ENCODE measurements at places on chromosomes 2 and 18.

DNA sequence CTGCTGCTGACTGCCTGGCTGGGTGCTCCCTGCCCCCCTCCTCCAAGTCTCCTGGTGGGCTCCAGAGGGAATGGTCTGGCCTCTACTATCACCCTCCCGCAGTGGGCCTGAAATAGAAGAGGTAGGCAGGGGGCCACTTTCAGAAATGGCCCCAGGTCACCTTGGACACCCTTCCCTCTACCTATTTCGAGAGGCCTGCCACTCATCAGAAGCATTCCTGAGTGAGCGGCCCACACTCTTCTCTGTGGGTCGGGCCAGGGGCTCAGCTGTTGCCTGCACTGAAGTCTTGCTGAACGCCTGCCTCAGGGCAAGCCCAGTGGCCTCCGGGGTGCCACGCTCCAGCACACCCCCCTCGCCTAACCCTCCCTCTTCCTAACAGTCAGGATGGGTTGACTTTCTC is 124.9 kb downstream of the TNS1 start:
- no peak for DNase-seq

DNA sequence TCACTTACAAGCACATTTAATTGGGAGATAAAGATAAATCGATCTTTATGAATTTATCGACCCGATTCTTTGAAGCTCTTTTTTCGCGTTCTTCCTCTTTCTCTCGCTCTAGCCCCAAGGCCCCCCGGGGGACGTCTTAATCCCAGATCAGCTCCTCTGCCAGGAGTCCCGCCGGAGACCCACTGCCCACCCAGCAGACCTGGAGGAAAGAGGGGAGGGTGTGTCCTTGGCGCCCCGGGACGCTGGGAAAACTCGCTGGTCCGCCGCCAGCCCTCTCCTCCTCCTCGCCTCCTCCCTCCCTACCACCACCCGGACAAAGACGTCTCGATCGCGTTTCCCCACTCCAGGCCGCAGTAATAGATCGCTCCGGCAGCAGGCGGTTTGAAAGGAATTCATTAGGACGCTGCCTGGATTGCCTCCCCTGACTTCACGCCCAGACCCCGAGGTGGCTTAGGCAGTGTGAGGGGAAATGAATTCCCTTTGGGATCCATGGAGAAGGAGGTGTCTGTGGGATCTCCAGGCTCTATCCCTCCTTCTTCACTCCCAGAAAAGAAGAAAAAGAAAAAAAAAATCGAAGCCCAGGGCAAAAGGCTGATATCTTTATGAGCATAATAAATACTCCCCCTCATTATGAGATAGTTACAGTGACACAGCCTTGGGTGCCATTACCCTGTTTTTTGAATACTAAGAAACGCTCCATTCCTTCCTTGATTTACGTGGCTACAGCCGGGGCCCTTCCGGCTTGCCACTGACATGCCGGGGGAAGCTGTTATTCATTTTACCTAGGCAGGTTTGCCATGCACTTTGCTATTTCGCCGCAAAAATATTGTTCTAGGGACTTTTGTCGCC is 1.8 kb upstream of the GBX2 start:
- no peak for DNase-seq

GRCh38 chr2:219688560-219689445 is 61.4 kb downstream of the SLC4A3 start:
- no peak for DNase-seq

GRCh38 chr2:190178066-190178722 is 115.7 kb upstream of the MSTN start:
- no peak for DNase-seq

DNA sequence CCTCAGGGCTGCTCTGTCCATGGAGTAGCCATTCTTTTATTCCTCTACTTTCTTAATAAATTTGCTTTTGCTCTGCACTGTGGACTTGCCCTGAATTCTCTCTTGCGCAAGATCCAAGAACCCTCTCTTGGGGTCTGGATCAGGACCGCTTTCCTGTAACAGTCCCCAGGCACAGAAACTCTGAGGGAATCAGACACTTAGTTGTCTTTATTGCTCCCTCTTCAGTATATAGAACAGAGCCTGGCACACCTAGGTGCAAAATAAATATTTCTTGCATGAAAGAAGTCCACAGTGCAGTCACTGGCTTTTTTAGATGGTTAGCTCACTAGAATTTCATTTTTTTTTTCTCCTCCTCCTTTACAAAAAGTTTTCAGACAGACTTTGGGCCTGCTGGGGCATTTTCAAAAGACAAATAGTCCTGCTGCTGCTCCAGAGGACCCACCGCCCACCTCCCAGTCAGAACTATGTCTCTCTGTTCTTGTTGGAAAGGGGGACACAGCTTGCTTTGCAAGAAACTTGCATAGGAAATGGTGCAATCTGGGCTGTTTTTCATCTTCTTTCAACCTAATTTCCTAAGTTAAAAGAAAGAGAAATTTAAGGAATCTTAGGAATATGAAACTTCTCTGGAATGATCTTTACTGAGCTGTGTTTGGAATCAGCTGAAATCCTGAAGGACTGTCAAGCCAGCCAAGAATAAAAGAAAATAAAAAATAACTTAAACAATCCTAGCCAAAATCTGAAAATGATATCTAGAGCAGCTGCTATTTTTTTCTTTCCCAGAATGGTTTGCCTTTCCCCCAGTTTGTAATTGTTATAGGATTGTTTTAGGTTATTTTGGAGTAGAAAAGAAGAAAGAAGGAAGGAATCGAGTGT is 31.7 kb upstream of the MAP4K3 start:
- DNase-seq: no peak

GRCh38 chr2:56335101-56335500 is 151.3 kb downstream of the CCDC85A start:
- DNase-seq: no peak

- peak; percentile 79 for DNase-seq
Measured at GRCh38 chr18:10560452-10561045, 34.7 kb downstream of the NAPG start.

DNA sequence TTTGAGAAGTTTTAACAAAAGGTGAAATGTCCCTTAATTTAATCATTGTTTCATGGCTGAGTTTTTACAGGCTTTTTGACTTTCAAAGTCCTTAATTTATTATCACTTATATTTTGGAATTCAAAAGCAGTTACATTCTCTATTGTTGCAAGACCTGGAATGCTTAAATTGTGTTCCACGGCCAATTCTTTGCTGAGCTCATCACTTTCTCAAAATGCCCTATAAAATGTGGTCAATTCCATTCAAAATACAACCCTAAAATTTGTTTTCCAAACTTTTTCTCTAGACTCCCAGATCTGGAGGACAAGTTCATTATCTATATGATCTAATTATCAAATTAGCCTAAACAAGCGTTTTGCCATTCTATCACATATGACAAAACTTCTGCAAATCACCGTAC is 1051.2 kb downstream of the TDRD15 start:
- no peak for DNase-seq

- no peak for DNase-seq
Measured at GRCh38 chr2:150449856-150450255, 37.6 kb downstream of the RND3 start.

- DNase-seq: no peak
Measured at GRCh38 chr2:120607996-120608395, 127.7 kb upstream of the GLI2 start.

DNA sequence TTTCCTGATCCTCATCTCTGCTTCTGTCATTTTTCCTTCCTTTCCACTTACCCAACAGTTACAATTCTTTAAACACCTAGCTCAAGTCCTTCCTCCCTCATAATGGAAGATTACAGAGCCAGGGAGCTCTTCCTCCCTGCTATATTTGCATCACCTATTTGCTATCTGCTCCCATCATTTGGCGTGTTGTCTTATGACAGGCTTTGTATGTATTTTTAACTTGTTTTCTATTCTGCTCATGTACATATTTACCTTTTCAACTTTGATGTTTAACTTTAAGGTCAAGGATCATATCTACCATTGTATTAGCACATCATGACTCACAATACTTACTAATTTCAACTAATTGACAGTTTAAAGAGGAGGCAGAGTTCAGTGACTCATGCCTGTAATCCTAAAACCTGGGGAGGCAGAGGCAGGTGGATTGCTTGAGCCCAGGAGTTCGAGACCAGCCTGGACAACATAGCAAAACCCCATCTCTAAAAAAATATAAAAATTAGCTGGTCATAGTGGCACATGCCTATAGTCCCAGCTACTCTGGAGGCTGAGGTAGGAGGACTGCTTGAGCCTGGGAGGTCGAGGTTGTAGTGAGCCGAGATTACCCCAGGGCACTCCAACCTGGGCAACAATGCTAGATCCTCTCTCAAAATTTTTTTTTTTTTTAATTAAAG is 308.0 kb upstream of the STON1 start:
- DNase-seq: no peak

GRCh38 chr18:22847867-22848451 is 85.2 kb upstream of the RBBP8 start:
- DNase-seq: no peak

- DNase-seq: no peak
Measured at GRCh38 chr2:85741833-85742455, 11.8 kb upstream of the ATOH8 start.

- no peak for DNase-seq
Measured at GRCh38 chr2:139836769-139837168, 1056.6 kb upstream of the NXPH2 start.

- no peak for DNase-seq
Measured at GRCh38 chr2:38622210-38622609, 19.5 kb upstream of the HNRNPLL start.

DNA sequence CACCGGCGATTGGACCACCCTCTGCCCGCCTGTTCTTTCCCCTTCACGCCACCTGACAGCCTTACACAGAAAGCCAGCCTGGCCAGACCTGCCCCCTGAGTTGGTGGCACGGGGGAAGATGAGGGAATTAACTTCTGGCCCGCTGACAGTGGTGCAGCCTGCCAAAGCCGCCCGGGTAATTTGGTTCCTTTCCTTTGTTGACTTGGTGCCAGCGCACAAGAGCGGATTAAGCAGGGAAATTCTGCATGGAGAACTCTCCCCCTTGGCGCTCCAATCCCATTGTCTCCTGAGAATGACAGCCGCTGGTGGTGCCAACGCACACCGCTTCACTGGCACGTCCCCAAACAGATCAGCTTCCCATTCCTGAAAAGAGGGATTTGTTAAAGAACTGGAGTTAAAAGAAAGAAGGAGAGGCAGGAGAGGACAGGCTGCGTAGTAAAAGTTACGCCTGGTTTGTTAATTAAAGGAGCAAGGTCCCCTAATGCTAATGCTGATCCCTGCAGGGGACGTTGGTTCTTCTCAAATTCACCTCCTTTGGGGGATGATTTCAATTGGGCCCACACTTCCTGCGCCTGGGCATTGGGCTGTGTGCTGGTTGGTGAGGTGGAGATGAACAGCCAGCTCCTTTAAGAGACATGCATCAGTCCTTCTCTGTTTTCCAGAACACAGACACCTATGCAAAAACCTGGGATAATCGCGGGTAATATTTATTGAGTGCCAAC is 286.8 kb downstream of the MYCN start:
- DNase-seq: no peak

- DNase-seq: no peak
Measured at GRCh38 chr18:11757084-11757590, 68.1 kb downstream of the GNAL start.

DNA sequence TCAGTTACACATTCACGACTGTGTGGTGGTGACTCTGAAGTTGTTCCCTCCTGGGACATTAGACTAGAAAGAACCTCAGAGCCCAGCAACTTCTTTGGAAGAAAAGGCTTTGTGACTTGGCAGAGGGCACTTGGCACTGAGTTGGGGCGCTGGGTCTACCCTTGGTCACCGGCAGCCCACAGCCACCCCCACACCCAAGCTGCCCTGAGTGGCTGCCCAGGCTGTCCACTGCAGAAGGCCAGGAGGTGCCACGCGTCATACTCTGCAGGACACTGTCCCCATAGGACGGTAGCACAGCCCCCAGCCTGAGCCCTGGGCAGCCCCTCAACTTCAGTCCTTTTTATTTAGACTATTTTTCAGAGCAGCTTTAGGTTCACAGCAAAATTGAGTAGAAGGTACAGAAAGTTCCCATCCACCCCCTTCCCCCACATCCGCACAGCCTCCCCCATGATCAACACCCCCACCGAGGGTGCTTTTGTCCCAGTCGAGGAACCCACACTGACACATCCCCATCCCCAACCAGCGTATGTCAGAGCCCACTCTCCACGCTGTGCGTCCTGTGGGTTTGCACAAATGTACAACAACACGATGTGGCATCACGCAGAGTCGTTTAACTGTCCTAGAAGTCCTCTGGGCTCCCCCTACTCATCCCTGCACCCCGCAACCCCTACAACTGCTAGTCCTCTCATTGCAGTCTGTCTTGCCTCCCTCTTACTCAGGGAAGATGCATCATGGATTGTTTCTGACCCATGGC is 1.1 kb downstream of the PRLH start:
- no peak for DNase-seq

- DNase-seq: no peak
Measured at GRCh38 chr18:76144844-76145243, 350.2 kb downstream of the ZNF516 start.

DNA sequence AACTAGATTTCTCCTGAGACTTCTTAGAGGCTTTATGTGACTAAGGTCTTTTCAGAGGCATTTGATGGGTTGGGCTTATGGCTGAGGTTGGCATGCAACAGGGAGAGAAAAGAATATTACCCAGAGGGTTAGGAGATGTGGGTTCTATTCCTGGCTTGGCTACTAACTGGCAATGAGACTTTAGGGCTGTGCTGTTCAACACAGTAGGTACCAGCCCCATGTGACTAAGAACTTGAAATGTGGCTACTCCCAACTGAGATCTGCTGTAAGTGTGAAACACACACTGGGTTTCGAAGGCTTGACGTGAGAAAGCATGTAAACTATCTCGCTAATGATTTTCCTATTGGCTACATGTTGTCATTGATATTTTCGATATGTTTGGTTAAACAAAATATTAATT is 324.9 kb upstream of the SLC14A2 start:
- no peak for DNase-seq
